Heart right ventricle (tissue), 16 donors: ENCODE measurements at places on chromosomes 16 and 17. TPM values are rescaled to one million over a fixed set of nuclear protein-coding genes. Genes with fewer than 3 reads are reported as not detected.

SHISA6 gene
- polyA plus RNA-seq: 0.22 TPM

- H3K27me3 ChIP-seq: no peaks in the 10 kb centered on the region
- no peak overlapping the region for H3K27ac ChIP-seq
- no peaks in the 10 kb centered on the region for H3K4me1 ChIP-seq
- H3K36me3 ChIP-seq: no peaks in the 10 kb centered on the region
These were observed 44.7 kb downstream of the CDH1 start for GRCh38 chr16:68781784-68782183.

RAB40C gene
- 19.4 TPM for polyA plus RNA-seq

NPIPB2 gene
- 3.7 TPM for polyA plus RNA-seq

- H3K27me3 ChIP-seq: no peaks in the 10 kb centered on the region
- no peaks in the 10 kb centered on the region for H3K36me3 ChIP-seq
- no peak overlapping the region for H3K4me3 ChIP-seq
- DNase-seq: no peak
These were observed 659.9 kb upstream of the SOX9 start for GRCh38 chr17:71460943-71461342.

CA7 gene
- polyA plus RNA-seq: not detected

DNA sequence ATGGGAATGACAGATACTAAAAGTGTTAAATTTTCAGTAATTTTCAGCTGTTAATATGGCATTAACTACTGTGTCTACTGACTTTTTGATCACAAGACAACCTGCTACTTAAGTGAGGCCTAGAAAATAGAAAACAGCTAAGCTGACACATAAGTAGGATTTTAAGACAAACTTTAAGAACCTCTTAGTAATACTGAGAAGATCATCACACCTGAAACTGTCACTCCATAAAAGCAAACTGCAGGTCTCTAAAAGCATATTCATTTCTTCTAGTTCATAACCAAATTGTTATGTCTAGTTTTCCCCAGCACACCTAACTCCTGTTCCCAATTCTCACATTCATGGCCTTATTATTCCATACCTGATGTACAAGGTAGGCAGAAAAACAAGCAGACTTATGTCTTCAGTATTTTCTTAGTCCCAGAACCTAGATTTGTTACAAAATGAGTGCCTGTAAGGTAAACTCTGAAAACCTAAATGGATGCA is 8.0 kb downstream of the SRSF1 start:
- peaks cover 42% of the 10 kb centered on the region for H3K4me1 ChIP-seq
- H3K27ac ChIP-seq: no peak overlapping the region
- DNase-seq: no peak
- H3K27me3 ChIP-seq: no peaks in the 10 kb centered on the region
- no peaks in the 10 kb centered on the region for H3K36me3 ChIP-seq
- no peak overlapping the region for H3K4me3 ChIP-seq

DNA sequence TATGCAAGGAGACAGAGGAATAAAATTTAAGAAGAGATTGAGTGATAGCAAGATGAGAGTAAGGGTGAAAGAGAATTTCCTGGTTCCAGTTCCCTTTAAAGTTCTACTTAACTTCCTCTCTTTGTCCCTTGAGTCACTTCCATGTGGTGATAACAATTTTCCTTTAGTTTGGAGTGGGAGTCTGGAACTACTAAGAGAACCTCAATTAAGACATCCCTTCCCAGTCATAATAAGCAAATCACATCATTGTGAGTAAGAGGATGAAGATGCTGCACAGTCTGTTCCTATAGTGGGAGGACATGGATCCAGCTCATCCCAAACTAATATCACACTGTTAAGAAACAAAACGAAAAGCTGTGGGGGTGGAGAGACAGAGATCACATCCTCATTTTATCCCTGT is 24.4 kb downstream of the TBX21 start:
- peaks cover 40% of the 10 kb centered on the region for H3K27me3 ChIP-seq
- H3K36me3 ChIP-seq: no peaks in the 10 kb centered on the region
- DNase-seq: no peak
- H3K4me3 ChIP-seq: no peak overlapping the region
- H3K27ac ChIP-seq: no peak overlapping the region

NAE1 gene
- polyA plus RNA-seq: 23.7 TPM

TRPV2 gene
- polyA plus RNA-seq: 11.9 TPM

DNA sequence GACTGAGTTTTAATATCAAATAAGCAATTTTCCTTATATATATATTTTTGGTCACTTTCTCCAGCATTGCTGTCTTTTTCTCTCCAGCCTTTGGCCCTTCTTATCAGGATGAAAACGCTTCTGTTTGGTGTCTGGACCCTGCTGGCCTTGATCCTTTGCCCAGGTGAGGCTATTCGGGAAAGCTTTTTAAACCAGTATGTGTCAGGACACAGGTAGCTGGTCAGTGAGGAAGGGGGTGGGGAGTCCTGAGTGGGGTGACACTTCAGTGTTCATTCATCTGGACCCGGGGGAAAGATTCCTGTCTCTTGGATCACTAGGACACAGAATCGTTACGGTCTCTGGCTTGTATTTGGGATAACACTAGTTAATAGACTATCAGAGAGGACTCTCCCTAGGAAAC is 12.2 kb upstream of the SMARCD2 start:
- no peaks in the 10 kb centered on the region for H3K4me1 ChIP-seq
- H3K4me3 ChIP-seq: no peak overlapping the region
- H3K36me3 ChIP-seq: no peaks in the 10 kb centered on the region
- no peak overlapping the region for H3K27ac ChIP-seq

TMC7 gene
- polyA plus RNA-seq: 1.9 TPM

- peak overlapping the region; percentile 63 for H3K4me3 ChIP-seq
- no peak overlapping the region for H3K27ac ChIP-seq
- H3K27me3 ChIP-seq: peaks cover 20% of the 10 kb centered on the region
- no peaks in the 10 kb centered on the region for H3K36me3 ChIP-seq
These were observed 3.0 kb upstream of the CBX4 start for GRCh38 chr17:79842136-79842655.

DNA sequence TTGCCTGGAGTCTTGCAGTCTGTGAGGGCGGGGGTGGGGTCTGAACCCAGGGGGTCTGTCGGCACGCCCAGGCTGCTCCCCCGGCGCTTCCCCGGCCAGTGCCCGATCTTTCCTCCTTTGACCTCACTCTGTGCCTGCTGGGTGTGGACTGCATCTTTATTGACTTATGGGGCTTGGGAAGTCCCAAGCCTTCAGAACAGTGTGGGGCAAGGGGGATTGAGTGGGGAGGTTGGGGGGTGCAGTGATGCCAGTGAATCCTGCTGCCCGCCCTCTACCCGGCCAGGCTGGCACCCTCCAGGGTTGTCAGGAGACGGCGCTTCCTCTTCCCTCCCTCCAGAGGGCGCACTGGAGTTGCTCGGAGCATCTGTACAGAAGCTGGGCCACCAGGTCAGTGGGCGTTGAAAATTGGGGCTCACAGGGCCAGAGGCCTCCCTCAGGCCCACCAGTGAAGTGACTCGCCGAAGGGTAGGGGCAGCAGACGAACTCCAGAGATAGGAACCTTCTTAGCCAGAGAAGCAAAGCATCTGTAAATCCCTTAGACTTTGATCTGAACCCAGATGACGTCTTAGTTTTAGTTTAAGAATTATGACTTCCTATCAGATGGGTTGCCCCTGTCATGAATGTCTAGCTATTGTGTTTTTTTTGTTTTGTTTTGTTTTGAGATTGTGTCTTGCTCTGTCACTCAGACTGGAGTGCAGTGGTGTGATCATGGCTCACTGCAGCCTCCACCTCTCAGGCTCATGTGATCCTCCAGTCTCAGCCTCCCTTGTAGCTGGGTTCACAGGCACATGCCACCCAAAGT is 184.8 kb upstream of the CIBAR2 start:
- peaks cover 7% of the 10 kb centered on the region for H3K4me1 ChIP-seq
- no peak for DNase-seq
- H3K27me3 ChIP-seq: no peaks in the 10 kb centered on the region

OGFOD3 gene
- polyA plus RNA-seq: 26.8 TPM

DNA sequence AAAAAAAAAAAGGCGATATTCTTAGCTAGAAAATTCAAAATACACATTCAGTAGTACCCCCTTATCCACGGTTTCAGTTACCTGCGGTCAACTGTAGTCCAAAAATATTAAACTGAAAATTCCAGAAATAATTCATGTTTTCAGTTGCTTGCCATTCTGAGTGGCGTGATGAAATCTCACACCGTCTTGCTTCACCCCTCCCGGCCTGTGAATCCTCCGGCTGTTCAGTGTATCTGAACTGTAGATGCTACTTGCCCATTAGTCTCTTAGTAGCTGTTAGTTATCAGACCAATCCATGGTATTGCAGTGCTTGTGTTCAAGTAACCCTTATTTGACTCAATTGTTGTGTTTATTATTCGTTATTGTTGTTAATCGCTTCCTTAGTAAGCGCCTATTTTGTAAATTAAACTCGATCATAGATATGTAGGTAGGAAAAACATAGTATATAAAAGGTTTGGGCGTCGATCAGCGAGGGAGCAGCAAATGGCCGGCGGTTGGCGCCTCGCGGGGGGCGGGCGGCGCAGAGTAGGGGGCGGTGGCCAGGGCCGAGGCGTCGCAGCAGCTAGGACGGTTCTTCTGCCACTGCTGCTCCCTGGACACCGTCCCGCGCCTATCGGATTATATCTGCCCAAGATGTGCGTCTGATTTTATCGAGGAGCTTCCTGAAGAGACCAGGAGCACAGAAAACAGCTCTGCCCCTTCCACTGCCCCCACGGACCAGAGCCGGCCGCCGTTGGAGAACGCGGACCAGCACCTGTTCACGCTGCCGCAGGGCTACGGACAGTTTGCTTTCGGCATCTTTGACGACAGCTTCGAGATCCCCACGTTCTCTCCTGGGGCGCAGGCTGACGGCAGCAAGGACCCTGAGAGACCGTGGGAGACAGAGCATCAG is 39.8 kb upstream of the AKAP1 start:
- no peak overlapping the region for H3K27ac ChIP-seq
- no peaks in the 10 kb centered on the region for H3K36me3 ChIP-seq
- no peaks in the 10 kb centered on the region for H3K27me3 ChIP-seq
- peak overlapping the region; percentile 42 for H3K4me3 ChIP-seq
- H3K4me1 ChIP-seq: peaks cover 5% of the 10 kb centered on the region

SKAP1 gene
- polyA plus RNA-seq: not detected

DNA sequence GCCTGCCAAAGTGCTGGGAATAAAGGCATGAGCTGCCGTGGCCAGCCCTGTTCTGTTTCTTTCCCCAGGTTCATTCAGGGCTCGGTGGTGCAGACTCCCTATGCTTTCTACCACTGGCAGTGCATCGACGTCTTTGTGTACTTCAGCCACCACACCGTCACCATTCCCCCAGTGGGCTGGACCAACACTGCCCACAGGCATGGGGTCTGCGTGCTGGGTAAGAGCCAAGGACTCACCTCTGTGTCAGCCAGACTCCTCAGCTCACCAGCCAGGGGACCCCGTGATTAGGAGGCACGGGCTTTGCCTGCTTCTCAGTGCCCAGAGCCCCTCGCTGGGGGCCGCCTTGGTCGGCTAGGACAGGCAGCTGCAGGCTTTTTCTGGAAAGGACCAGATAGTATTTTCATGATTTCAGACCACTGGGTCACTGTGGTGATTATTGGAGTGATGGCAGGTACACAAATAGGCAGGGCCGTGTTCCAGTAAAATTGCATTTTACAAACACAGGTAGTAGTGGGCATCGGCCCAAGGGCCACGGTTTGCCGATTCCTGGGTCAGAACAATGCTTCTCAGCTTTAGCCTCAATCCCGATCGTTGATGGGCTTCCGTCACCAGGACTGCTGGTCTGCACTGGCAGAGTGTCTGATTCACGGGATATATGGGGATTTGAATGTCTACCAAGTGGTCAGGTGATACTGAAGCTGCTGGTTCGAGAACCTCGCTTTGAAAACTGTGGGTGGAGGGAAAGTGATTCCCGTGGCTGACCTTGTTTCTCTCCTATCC is 5.0 kb downstream of the ENGASE start:
- peaks cover 19% of the 10 kb centered on the region for H3K4me1 ChIP-seq
- H3K36me3 ChIP-seq: peaks cover 70% of the 10 kb centered on the region
- no peak overlapping the region for H3K4me3 ChIP-seq
- DNase-seq: no peak

GRCh38 chr16:20681821-20682760 is 15.4 kb downstream of the ACSM1 start:
- H3K4me1 ChIP-seq: no peaks in the 10 kb centered on the region
- no peak overlapping the region for H3K4me3 ChIP-seq
- no peak for DNase-seq
- peak overlapping the region; percentile 65 for H3K27ac ChIP-seq
- H3K36me3 ChIP-seq: no peaks in the 10 kb centered on the region

- no peaks in the 10 kb centered on the region for H3K27me3 ChIP-seq
- no peaks in the 10 kb centered on the region for H3K36me3 ChIP-seq
- H3K4me3 ChIP-seq: no peak overlapping the region
These were observed 13.8 kb upstream of the TCF25 start for GRCh38 chr16:89859615-89860007.

DNA sequence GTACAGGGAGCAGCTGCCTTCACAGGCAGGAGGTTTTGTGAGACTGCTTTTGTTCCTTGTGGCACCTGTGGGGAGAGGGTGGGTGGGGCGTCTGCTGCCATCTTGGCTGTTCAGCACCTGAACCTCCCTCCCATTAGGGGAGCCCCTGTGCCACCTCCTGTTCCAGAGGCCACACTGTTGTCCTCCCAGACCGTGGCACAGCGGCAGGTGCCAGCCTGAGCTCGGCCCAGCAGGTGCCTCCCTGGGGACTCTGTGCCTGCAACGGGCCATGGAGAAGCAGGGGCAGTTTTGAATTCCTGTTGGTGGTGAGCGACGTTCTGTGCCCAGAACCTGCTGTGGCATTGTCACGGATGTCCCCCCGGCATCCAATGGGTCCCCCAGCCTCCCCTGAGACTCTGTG is 9.9 kb downstream of the LGALS3BP start:
- H3K4me1 ChIP-seq: peaks cover 16% of the 10 kb centered on the region
- peaks cover 56% of the 10 kb centered on the region for H3K36me3 ChIP-seq
- H3K27ac ChIP-seq: no peak overlapping the region
- no peaks in the 10 kb centered on the region for H3K27me3 ChIP-seq
- H3K4me3 ChIP-seq: no peak overlapping the region

DNA sequence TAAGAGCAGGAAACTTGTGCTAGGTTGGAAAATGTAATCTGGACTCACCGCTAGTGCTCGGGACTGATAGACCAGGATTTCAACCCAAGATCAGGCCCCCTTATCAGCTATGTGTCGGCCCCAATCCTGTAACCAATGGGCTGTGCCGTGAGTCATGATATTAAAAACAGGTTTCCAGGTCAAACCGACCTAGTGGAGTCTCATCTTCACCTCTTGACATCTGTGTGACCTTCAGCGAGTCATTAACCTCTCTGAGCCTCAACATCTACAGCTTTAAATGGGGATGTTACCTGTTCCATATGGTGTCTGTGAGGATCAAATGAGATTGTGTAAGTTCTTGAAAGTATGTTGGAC is 512 bp downstream of the PMM2 start:
- H3K4me1 ChIP-seq: peaks cover 39% of the 10 kb centered on the region
- DNase-seq: no peak
- peak overlapping the region; percentile 81 for H3K27ac ChIP-seq
- H3K36me3 ChIP-seq: no peaks in the 10 kb centered on the region

VMP1 gene
- polyA plus RNA-seq: 20.5 TPM

DRC3 gene
- 3.0 TPM for polyA plus RNA-seq

DNA sequence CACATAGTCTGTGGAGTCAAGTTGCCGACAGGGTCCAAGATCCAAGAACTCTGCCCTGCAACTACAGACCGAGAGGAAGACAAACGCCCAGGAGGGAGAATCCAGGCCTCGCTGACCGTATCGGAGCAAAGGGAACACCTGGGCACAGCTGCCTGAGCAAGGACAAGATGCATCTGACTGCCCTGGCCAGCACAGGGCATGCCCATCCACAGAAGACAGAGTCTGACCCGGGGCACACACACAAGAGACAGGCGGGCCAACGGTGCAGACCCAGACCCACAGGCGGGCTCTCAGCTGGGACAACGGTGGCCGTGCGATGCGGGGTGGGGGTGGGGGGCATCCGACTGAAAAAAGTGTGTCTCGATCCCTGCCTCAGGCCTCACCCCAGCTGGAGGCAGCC is 6.2 kb downstream of the RAB40B start:
- H3K36me3 ChIP-seq: no peaks in the 10 kb centered on the region
- no peak overlapping the region for H3K27ac ChIP-seq
- H3K4me1 ChIP-seq: peaks cover 17% of the 10 kb centered on the region
- no peak for DNase-seq
